ENCODE measurements at places on chromosomes 2 and 18.

GRCh38 chr2:138110453-138111083, 146.3 kb downstream of the HNMT start:
- no peak for DNase-seq

DNA sequence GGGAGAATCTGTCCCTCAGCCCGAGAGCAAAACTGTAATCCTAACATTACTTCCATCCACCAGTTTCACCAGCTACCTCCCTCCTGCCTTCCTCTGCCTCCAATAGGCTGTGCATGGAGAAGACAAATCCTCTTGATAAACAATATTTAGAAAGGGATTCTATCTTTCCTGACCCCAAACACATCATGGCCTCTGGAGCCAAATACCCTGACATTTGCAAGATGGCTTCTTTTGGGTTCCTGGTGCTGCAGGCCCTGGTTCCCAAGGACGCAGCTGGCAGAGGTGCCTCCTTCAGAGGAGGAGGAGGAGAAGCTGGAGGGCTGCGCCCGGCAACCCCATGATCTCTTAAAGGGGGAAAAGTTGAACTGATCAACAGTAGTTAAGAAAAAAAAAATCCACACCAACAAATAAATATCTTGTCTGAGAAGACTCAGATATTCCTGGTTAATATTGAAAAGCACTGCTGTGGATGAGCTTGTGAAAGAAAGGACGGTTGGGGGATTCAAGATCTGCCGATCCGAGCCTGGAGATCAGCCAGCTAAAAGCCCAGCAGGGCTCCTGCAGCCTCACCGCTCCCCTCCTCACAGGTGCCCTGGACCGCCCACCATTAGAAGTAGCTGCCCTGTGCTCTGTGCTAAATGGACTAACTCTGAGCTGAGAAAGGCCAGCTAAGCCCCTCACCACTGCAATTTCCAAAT, 116.8 kb downstream of the MSH2 start:
- DNase-seq = no peak

GRCh38 chr18:13387855-13388548, 169.4 kb downstream of the LDLRAD4 start:
- DNase-seq = no peak

- DNase-seq = no peak
Measured at GRCh38 chr2:157312866-157313486, 12.6 kb downstream of the ERMN start.

GRCh38 chr2:229875549-229875948, 46.3 kb downstream of the TRIP12 start:
- DNase-seq = no peak

DNA sequence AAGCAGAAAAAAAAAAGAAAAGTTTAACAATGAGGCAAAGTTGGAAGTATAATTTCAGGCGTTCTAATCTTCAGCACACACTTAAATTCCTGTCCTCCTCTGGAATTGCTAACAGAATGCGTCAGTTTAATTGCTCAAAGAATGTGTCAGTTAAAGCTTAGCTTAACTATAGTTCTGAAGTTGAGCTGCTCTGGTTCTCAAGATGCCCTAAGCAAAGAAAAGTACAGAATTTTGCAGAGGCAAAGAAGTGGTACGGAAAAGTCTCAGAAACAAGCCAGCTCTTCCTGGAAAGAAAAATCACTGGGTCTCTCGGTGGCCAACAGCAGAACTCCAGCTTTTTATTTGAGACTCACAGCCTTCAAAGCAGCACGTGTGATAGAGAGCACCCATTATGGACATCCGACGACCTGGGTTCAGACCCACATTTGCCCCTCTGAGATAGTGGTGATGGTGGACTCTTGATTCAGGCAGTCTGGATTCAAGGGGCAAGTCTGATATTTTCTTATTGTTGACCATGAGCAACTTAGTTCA, 22.2 kb upstream of the MYO3B start:
- no peak for DNase-seq

GRCh38 chr2:189300916-189301315, 121.4 kb upstream of the COL5A2 start:
- DNase-seq = no peak

- DNase-seq = no peak
Measured at GRCh38 chr2:95298486-95299111, 1.5 kb downstream of the KCNIP3 start.

GRCh38 chr2:112772322-112772721, 7.9 kb upstream of the CKAP2L start:
- DNase-seq = no peak

- no peak for DNase-seq
Measured at GRCh38 chr2:238950551-238950950, 102.7 kb downstream of the TWIST2 start.

- DNase-seq = no peak
Measured at GRCh38 chr2:85769236-85769982, 15.6 kb downstream of the ATOH8 start.

GRCh38 chr2:196500686-196501431, 138.7 kb upstream of the CCDC150 start:
- DNase-seq = no peak

DNA sequence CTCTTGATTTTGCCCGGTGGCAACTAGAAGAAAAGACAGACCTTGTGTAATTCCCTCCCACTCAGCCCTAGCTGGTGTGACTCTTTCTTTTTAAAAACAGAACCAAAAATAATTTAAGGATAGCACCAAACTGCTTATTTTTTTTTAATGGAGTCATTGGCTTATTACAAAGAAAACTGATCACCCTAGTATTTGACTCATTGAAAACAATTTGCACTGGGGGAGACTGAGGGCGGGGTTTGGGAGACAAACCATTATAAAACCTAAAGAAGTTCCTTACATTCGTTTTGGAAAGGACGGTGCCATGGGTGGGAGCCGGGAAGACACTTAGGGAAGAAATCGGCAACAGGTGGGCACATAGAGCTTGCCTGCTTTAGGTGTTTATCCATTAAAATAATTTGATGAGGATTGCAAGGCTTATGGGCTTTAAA, 2.5 kb downstream of the PAX3 start:
- no peak for DNase-seq

DNA sequence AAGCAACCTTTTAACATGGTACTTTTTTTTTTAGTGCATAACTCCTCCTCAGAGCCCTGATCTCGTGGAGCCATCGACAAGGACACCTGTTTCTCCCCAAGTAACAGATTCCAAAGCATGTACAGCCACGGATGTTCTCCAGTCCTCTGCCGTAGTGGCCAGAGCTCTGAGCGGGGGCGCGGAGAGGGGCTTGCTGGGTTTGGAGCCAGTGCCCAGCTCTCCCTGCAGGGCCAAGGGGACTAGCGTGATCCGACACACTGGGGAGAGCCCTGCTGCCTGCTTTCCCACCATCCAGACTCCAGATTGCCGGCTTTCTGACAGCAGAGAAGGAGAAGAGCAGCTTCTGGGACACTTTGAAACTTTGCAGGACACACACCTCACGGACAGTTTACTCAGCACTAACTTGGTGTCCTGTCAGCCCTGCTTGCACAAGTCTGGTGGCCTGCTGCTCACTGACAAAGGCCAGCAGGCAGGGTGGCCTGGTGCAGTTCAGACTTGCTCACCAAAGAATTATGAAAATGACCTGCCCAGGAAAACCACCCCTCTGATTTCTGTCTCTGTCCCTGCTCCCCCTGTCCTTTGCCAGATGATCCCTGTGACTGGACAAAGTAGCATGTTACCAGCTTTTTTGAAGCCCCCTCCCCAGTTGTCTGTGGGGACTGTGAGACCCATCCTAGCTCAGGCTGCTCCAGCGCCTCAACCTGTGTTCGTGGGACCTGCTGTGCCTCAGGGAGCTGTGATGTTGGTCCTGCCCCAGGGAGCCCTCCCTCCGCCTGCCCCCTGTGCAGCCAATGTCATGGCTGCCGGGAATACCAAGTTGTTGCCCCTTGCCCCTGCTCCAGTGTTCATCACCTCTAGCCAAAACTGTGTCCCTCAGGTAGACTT, 4.5 kb downstream of the KLF11 start:
- no peak for DNase-seq

- no peak for DNase-seq
Measured at GRCh38 chr2:163175294-163175693, 336.7 kb upstream of the KCNH7 start.

DNA sequence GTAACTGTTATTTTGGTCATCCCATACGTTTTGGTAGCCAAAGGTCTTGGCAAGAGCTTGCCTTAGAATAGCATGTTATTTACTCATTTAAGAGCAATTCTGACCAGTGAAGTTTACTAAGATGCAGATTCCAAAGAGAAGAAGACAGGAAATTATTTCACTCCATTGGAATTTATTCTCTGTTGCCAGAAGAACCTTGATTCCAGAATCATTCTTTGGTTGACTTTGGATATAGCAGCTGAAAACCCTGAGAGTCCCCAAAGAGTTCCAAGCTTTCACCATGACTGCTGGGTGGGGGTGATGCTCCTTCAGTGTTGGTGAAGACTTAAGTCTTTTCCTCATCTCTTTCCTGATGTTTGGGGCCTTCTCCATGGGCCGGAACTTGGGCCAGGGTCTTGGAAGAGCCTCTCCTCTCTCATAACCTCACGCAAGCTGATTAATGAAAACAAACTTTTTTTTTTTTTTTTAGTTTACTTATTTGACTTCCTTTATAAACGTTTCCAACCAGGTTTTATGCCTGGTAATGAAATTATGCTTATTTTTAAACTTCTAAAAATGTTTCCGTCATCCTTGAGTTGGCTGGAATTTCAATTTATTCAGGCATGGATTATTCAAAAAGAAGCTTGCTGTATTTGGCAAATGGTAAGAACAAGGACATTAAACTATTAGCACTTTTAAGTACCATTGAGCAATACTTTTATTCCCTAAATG, 192.0 kb downstream of the MTX2 start:
- peak; percentile 50 for DNase-seq

- no peak for DNase-seq
Measured at GRCh38 chr2:26946841-26947784, 23.3 kb upstream of the MAPRE3 start.

- DNase-seq = no peak
Measured at GRCh38 chr18:79855147-79855933, 57.6 kb downstream of the KCNG2 start.

DNA sequence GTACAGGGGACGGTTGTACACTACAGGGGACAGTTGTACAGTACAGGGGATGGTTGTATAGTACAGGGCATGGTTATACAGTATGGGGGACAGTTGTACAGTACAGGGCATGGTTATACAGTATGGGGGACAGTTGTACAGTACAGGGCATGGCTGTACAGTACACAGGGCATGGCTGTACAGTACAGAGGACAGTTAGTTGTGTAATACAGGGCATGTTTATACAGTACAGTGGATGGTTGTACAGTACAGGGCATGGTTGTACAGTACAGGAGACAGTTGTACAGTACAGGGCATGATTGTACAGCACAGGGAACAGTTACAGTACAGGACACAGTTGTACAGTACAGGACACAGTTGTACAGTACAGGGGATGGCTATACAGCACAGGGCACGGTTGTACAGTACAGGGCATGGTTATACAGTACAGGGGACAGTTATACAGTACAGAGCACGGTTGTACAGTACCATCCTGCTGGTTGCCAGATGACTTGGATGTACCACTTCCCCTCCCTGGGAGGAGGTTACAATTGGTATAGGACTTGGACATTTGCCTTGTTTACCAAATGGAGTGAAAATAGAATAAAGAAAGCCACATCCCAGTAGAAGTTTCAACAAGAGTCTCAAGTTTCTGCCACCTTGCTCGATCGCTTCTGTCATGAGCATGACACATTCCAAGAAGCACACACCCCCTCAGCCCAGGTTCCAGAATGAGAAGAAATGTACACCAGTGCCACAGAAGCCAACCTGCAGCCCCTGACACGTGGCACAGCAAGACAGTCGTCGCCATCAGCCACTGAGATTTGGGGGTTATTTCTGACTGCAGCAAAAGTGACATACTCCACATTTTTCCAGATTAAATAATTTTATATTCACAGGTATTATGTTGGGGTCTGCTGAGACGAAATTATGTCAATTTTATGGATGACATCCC, 16.0 kb downstream of the CYRIA start:
- no peak for DNase-seq

GRCh38 chr18:67549946-67550345, 33.4 kb upstream of the DSEL start:
- DNase-seq = no peak

- DNase-seq = no peak
Measured at GRCh38 chr18:74249181-74249968, 42.4 kb downstream of the CYB5A start.

GRCh38 chr18:2840521-2840920, 6.3 kb upstream of the EMILIN2 start:
- DNase-seq = peak; percentile 46

DNA sequence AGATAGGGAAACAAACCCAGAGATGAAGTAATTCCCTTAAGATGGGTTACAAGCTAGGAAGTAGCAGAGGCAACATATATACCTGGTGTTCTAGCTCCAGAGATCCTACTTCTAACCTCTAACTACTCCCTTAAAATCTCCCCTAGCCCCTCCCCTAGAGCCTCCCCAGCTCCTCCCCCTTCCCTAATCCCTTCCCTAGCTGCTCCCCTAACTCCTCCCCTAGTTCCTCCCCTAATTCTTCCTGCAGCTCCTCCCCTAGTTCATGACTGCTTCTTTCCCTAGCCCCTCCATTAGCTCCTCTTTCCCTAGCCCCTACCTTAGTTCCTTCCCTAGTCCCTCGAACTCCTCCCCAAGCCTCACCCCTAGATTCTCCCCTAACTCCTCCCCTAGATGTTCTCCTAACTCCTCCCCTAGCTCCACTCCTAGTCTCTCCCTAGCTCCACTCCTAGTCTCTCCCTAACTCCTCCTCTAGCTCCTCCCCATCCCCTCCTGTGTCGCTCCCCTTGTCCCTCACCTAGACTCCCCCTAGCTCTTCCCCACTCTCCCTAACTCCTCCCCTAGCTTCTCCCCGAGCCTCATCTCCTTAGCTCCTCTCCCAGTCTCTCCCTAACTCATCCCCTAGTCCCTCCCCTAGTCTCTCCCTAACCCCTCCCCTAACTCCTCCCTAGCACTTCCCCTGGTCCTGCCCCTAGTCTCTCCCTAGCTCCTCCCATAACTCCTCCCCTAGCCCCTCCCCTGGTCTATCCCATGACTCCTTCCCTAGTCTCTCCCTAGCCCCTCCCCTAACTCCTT, 108.9 kb downstream of the CD226 start:
- DNase-seq = no peak

GRCh38 chr2:158668001-158668765, 126.9 kb upstream of the DAPL1 start:
- peak; percentile 11 for DNase-seq

- no peak for DNase-seq
Measured at GRCh38 chr2:178827739-178828485, 20.7 kb upstream of the TTN start.

GRCh38 chr2:15986068-15986560, 45.8 kb downstream of the MYCN start:
- no peak for DNase-seq

- DNase-seq = no peak
Measured at GRCh38 chr2:176261136-176261535, 8.1 kb upstream of the MTX2 start.

Measured in fibroblast of skin of left quadriceps (primary cell).